ENCODE measurements at places on chromosomes 11 and 22. TPM values are rescaled to one million over a fixed set of nuclear protein-coding genes. Genes with fewer than 3 reads are reported as not detected.

- DNase-seq, result no peak
Measured at GRCh38 chr22:17633217-17633997, 4.9 kb upstream of the ATP6V1E1 start.

GRCh38 chr11:17121981-17122380 lies 44.5 kb upstream of the RPS13 start:
- no peak for DNase-seq

TSG101 gene
- 34.6 TPM for polyA plus RNA-seq

YPEL1 gene
- 4.8 TPM for polyA plus RNA-seq

DNA sequence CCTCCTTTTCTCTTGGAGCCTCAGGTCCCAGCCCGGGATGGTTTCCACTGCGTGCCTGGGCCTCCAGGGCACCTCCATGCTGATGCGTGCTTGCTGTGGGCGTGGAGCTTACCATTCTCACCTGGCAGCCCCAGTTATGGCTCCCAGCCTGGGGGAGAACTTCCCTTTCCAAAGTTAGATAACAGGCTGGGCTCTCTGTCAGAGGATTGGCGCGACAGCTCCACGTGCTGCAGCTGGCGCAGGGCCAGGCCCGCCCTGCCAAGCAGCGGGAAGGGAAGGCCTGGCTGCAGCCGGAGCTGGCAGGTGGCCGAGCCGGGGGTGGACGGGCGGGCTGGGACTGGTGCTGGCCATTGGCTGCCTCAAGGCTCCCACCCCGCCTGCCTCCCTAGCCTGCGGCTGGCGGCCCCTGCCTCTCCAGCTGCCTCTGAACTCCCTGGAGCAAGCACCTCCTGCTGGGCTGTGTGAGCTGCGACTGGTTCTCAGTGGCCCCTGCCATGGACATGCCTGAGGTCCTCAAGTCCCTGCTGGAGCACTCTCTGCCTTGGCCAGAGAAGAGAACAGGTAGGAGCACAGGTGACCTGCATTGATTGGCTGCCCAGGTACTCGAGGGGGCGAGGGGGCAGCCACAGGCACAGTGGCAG lies 14.6 kb upstream of the TEF start:
- DNase-seq, result peak; percentile 93

GTSE1 gene
- 0.38 TPM for polyA plus RNA-seq

GRCh38 chr11:16750417-16750816 lies 12.0 kb downstream of the C11orf58 start:
- DNase-seq, result no peak

GRCh38 chr11:23948851-23949250 lies 548.0 kb upstream of the LUZP2 start:
- no peak for DNase-seq

OR9I1 gene
- polyA plus RNA-seq, result not detected

DNA sequence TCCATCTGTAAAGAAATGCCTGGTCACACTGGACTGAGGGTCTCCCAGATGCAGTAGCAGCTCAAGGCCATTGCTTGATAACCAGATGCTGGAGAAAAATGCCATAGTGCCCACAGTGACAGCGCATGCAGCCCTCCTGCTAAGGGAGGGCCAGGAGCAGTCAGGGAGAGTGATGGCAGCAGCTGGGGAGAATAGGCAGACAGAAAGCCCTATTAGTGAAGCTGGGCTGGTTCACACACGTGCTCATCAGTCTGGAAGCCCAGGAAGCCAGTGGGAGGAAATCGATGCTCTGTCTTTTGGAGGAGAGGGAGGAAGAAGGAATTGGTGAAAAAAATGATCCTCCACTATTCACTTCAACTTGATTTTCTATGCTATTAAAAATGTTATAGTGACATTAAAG lies 82.9 kb downstream of the OSBP2 start:
- DNase-seq, result no peak

GRCh38 chr22:24361976-24362646 lies 65.3 kb upstream of the ADORA2A start:
- DNase-seq, result no peak

DNA sequence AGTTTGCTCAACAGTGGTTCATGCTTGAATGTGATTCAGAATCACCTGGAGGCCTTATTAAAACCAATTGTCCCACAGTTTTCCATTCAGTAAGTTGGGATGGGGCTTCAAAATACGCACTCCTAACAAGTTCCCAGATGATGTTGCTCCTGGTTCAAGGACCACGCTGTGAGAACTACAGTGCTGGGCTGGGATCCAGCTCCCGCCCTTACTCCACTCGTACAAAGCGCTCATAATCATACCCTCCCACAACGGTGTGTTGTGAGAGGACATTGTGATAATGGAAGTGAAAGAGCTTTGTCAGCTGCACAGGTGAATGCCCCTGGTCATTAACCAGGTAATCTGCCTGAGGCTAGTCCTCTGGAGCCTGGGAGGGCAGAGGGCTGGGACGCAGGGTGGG lies 1.3 kb upstream of the CD82 start:
- no peak for DNase-seq

DNA sequence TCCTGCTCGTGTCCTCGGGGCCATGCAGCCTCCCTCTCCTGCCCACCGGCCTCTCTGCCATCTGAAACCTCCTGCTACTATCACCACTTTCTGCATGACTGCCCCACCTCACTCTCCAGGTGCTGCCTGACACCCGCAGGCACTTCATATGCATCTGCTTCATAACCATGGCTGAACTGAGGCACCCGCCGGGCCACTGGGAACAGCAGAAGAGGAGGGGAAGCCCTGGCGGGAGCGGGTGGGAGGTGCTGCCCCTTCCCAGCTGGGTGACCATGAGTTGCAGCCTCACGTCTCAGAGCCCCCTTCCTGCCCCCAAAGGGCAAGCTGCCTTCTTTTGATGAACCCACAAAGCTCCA lies 21.7 kb upstream of the PICK1 start:
- no peak for DNase-seq

GRCh38 chr11:103055221-103055890 lies 36.6 kb downstream of the DCUN1D5 start:
- DNase-seq, result no peak

- DNase-seq, result peak; percentile 88
Measured at GRCh38 chr22:45994491-45995404, 17.8 kb upstream of the WNT7B start.

- DNase-seq, result peak; percentile 12
Measured at GRCh38 chr11:71301046-71301857, 48.9 kb upstream of the SHANK2 start.

DNA sequence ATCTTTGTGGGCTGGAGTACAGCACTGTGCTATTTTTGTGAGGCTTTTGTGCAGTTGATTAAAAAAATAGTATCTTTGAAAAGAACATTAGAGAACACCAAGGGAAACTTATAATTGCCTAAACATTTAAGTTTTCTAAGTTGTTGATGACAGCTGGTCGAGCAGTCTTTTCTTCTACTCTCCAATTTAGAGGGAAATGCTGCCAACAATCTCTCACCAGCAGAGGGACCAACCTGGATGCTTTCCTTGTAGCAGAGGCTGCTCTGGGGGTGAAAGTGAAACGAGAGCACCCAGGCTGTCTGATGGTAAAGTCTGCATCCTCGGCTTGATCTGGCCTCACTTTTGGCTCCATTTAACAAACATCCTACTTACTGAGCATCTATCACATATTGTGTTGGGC lies 1286.5 kb upstream of the TENM4 start:
- no peak for DNase-seq

- no peak for DNase-seq
Measured at GRCh38 chr11:119941171-119941570, 196.7 kb downstream of the TRIM29 start.

C22orf31 gene
- polyA plus RNA-seq, result not detected

DNA sequence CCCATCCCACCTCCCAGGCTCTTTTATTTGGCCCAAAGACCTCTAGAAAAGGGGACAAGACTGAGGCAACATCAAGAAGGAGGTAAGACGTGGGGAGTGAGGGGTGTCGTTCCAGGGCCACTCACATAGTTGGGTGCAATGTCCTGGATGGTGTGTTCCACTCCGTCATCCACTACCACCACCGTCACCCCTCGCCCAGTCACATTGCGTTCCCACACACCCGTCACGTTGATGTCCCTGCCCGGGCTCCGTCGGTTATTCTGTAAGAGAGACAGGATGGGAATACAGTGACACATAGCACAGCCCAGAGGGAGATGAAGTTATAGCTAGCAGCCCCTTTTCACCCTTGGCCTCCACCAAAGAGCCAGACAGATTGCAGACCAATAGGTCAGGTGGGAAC lies 3.8 kb downstream of the PCSK7 start:
- DNase-seq, result no peak

DNA sequence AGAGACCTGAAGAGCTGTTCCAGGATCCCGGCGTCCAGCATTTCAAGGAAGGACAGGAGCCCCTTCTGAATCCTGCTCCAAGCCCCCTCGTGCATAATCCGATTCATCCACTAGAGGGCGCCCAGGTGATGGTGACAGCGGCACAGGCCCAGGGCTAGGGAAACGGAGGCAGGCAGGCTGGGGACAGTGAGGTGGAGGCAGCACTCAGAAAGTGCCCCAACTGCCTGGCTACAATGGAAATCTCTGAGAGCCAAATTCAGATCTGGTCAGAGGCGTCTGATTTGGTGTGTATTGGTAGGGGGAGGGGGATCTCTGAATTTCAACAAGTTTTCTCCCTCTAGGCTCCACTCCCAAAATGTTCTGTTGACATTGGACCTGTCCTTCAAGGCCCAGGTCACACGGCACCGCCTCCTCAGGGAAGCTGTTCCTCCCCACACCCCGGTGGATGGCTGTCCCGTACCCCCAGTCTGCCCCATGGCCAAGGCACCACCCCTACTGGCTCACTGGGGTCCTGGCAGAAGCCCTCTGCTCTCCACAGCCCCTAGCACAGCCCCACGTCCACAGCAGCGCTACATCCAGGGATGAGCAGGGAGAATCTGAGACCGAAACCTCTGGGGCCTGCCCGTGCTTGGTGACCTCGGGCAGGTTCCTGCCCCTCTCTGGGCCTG lies 142.9 kb downstream of the CRYBB2 start:
- DNase-seq, result peak; percentile 85

TRIM77 gene
- not detected for polyA plus RNA-seq

- DNase-seq, result no peak
Measured at GRCh38 chr22:49070501-49070900, 757.2 kb downstream of the BRD1 start.

MMP13 gene
- not detected for polyA plus RNA-seq

SHANK3 gene
- polyA plus RNA-seq, result 1.1 TPM

MRGPRX4 gene
- not detected for polyA plus RNA-seq
